NCI-H345 (cell line): ENCODE measurements at places on chromosomes 2 and 18.

DNA sequence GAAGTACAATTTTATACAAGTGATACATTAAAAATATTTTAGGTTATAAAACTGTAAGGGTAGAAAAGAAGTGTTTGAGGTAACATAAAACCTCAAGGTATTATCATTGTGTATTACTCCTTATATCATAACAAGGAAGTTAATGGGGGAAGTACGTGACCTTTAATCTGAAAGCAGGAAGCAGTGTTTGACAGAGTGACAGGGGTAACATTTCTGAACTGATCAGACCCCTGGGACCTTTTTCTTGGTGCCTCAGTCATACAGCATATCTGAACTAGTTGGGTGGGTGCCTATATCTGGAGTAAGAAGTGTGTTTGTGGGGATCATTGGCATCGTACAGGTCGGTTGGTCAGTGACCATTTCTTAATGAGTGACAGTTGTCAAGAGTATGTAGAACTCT, 43.0 kb downstream of the MALT1 start:
- DNase-seq = no peak

DNA sequence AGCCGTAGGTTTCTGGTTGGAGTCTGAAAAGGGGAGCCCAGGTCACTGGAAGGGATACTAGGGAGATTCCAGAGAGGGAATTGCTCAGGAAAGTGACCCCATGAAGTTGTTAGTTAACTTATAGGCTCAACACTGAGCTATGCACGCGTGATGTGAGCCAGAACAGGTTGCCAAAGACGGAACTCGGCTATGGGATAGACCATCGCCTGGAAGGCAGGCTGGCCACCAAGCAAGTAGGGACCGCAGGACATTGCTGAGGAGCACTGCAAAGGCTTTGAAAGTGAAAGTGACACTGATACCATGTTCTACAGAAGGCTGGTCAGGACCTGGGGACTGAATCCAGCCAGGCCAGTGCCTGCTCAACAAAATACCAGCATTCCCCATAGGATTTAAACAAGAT, 7.3 kb downstream of the FARP2 start:
- DNase-seq = no peak

GRCh38 chr2:32741575-32741974, 113.7 kb downstream of the TTC27 start:
- DNase-seq = no peak

DNA sequence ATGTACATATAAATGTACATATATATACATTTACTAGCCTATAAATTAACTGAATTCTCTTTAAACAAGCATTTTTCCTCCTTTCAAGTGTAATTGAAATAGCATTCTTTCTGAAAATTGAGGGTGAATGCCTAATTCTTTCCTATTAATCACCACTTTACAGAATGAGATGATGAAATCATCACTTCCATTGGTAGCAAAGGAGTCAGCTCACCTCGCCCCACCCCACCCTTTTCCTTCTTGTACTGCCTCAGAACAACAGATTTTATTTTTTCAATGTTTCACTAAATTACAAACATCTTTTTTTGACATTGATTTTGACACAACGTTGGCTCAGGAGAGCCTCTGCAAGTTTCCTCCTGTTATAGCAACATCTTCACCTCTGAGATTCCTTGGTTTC, 181.9 kb upstream of the CDH7 start:
- no peak for DNase-seq

- no peak for DNase-seq
These were observed 7.4 kb downstream of the IL36A start for GRCh38 chr2:113012436-113013335.

DNA sequence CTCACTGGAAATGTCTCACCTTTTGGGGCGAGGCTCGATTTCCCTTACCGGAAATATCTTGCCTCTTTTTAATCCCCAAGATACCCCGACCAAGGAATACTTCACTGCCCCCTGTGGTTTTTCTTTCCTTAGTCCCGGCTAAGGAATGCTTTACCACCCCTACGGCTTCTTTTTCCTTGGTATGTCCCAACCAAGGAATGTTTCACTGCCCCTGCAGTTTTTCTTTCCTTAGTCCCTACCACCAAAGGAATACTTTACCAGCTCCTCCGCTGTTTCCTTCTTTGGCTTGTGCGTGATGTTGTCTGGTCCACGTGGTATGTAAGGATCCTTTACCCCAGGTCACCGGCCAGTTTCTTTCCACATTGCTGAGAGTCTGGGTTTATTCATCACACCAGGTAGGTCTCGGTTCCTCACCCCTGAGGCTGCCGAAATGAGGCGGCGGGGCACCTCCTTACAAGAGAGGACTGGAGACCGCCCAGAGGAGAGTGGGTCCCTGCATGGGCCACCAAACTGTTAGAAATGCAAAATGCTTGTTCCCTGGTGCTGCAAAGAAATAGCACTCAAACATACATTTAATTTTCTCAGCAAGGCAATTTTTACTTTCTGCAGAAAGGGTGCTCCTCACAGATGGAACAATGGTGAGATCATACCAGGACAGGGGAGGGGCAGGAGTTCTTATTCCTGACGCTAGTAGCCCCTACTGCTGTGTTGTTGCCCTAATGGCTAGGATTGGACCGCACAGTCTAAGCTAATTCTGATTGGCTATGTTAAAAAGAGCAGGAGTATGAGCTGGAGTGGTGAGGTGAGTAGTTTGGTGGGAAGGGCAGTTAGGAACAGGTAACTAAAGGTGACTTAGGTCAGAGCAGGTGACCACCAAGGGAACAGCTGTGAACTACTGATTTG, 33.4 kb upstream of the CLASP1 start:
- DNase-seq = no peak

GRCh38 chr2:201697899-201698298, 545 bp downstream of the MPP4 start:
- DNase-seq = no peak

DNA sequence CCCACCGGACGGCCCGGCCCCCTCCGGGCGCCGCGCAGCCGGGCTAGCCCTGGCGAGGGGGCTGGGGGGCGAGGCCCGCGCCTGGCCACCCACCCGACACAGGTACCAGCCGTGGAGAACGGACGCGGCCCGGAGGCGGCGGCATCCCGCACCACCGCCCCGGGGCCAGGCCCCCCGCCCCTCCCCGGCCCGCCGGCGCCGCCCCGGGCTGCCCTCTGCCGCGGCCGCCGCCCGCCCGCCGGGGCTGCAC, 405 bp downstream of the SOS1 start:
- DNase-seq = no peak

GRCh38 chr2:233546101-233546500, 20.5 kb downstream of the USP40 start:
- DNase-seq = no peak

DNA sequence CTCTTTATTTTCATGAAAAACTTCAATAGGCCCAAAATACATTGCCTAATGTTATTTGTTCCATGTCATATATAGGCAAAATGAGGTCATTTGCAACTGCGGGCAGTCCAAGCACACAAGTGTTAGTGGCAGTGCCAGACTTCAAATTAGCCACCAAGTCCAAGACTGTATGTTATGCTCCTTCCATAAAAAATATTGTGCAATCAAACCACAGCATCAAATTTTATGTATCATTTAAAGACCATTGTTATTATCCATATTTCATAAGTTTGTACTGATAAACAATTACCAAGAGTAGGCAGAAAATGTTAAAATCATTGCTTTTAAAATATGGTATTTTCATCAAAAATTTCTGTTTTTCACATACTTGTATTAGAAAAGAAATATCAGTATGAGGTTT, 54.1 kb downstream of the XIRP2 start:
- DNase-seq = no peak

GRCh38 chr2:225274751-225275150, 124.8 kb upstream of the NYAP2 start:
- peak; percentile 86 for DNase-seq

DNA sequence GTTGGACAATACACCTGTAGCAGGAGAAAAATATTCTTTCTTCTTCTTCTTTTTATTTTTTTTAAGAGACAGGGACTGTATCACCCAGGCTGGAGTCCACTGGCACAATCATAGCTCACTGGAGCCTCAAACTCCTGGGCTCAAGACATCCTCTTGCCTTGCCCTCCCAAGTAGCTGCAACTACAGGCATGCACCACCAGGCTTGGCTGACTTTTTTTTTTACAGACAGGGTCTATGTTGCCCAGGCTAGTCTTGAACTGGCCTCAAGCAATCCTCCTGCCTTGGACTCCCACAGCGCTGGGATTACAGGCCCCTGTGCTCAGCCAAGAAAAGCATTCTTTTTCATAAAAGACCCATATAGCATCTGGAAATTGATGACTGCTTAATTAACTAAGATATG, 17.1 kb upstream of the ARHGAP28 start:
- DNase-seq = no peak

GRCh38 chr2:109162999-109163398, 34.0 kb downstream of the SH3RF3 start:
- DNase-seq = peak; percentile 90

- no peak for DNase-seq
These were observed 122.1 kb upstream of the FOSL2 start for GRCh38 chr2:28270456-28271152.

- no peak for DNase-seq
These were observed 57.9 kb upstream of the FRZB start for GRCh38 chr2:182924306-182924705.

GRCh38 chr2:102051692-102052277, 60.0 kb downstream of the IL1R2 start:
- DNase-seq = no peak

- peak; percentile 19 for DNase-seq
These were observed 1292.2 kb upstream of the ZEB2 start for GRCh38 chr2:145812165-145812554.

- no peak for DNase-seq
These were observed 94.7 kb upstream of the CDC42EP3 start for GRCh38 chr2:37766106-37766505.

DNA sequence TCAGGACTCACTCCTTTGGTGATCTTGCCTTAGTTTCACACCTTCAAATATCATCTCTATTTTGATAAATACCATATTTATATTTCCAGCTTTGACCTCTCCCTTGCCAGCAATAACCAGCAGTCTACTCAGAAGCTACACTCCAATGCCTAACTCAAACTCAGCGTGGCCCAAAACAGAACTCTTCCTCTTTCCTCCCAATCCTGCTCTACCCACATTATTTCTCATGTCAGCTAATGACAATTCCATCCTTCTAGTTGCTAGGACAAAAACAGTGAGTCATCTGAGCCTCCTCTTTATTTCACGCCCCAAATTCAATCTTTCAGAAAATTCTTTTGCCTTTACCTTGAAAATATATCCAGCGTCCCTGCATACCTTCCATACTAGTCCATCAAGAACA, 23.5 kb downstream of the CYRIA start:
- DNase-seq = no peak

DNA sequence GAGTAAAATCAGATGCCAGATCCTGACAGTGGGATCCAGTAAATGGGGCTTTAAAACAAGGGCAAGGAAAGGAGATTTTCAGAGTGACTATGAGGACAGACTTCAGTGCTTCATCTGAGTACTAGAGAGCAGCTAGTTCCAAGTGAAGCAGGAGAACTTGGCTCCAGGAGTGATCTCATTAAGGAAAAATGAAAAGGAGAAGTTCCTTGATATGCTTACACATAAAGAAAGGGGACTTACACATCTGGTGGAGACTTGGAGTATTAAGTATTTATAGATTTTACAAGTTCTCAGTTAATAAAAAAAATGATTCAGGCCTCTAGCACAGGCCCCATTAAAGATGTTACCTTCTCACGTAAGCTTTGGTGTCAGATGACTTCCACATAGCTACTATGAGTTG, 105.8 kb downstream of the ICOS start:
- no peak for DNase-seq

DNA sequence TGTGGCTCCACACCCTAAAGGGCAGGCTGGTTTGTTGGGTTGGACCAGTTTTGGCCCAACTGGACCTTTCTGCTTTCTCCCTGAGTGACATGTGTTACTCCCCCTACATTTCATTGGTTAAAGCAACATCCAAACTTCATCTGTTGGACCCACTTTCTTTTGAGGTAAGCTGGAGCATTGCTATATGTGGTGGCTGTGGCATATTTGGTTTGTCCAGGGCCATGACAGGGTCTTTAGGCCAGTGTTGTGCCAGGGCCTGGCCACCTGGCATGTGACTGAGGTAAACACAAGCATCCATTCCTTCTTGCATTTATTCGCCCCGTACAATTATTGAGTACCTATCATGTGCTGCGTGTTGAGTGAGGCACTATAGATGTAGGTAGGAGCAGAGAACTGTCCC, 36.8 kb upstream of the MARCO start:
- no peak for DNase-seq

GRCh38 chr2:168545439-168546082, 89.5 kb downstream of the CERS6 start:
- DNase-seq = peak; percentile 5

- no peak for DNase-seq
These were observed 47.0 kb downstream of the RAPGEF4 start for GRCh38 chr2:172782506-172783164.

GRCh38 chr2:143473820-143474219, 344.6 kb downstream of the ARHGAP15 start:
- DNase-seq = no peak

DNA sequence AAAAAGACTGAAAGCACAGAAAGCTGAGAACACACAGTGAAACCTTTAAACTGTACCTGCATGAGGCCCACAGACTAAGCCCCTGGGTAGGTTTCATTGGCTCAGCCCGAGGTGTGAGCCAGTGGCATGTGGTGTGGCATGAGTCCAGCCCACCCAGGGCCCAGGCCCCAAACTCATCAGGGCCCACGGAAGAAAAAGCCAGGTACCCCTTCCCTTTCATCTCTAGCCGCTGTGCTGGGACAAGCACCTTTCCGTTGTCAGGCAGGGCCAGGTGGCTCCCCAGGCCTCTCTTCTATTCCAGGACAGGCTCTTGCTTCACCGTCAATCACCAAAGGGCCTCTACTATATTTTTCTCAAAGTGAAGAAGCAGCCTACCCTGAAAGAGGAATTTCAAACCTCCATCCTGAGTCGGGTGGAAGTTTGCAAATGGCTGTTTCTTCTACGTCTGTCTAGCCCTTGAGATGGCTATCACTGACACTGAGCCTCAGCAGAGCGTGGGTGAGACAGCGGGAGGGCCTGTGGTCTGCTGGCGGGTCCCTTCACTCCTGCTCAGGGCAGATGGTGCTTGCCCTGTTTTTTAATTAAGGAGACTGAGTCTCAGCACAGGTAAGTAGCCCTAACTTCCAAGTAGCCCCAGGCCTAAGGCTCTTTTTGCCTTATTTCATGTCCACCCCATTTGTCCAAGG, 8.6 kb downstream of the DNAJB2 start:
- no peak for DNase-seq
